Effector memory CD8-positive, alpha-beta T cell (primary cell): ENCODE measurements at places on chromosomes 4 and X.

DNA sequence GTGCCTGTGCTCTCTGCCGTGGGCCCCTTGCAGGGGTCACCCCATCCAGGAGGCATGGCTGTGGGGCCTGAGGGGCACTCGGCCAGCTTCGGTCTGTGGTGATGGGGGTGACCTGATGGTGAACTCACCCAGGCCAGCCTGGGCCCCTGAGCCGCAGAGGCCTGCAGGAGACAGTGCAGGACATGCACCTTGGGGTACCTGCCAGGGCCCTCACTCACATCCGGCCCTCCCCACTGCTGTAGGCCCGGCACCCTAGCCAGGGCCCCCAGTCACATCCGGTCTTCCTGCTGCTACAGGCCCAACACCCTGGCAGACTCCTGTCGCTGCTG lies 7.3 kb downstream of the CFAP99 start:
- DNase-seq = no peak

DNA sequence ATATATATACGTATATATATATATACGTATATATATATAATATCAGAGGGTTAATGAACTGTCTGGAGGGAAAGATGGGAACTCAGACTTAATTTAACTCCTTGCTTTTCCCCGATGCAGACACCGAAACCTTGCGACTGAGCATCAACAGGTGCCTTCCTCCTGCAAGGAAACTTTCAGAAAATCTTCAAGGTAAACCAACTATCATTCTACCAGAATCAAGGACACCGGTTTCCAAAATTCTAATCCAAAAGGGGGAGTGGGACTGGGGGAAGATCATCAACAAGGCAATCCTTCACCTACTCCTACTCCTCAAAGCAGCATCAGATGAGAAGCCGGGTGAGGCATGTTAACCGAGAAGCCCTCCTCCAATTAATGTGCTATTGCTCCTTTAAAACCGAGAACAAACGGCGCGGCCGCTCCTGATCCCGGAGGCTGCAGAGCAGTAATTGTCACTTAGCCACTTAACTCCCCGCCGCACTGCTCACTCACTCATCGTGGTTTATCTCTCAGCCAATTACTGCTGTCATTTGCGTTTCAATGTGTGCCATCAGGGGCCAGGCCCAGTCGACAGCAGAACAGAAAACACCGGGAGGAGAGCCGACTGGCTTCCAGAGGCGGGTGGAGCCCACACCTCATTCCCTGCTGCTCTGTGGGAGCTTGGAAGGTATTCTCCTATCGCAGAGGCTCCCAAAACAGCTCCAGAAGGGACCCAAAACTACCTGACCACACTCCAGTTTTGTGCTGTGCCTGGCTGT lies 61.7 kb downstream of the MAML3 start:
- no peak for DNase-seq

- DNase-seq = no peak
These were observed 242.5 kb upstream of the PRPS2 start for GRCh38 chrX:12548746-12549145.

GRCh38 chr4:170497689-170498088 lies 407.9 kb upstream of the AADAT start:
- DNase-seq = no peak

DNA sequence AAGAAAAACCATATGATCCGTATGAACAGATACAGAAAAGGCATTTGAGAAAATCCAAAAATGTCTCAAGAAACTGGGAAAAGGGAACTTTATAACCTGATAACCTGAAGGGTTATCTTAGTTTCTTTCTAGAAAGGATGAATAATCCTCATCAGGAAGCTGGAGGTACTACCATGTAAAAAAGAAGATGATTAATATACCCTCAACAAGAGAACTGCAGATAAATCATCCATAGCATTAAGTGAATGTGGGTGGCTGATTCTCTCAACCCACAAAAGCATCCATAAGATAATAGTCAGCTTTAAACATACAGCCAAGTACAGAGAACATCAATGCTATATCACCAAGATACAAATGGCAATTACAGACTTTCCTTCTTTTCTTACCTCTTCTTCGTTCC lies 26.4 kb downstream of the ANAPC10 start:
- no peak for DNase-seq

DNA sequence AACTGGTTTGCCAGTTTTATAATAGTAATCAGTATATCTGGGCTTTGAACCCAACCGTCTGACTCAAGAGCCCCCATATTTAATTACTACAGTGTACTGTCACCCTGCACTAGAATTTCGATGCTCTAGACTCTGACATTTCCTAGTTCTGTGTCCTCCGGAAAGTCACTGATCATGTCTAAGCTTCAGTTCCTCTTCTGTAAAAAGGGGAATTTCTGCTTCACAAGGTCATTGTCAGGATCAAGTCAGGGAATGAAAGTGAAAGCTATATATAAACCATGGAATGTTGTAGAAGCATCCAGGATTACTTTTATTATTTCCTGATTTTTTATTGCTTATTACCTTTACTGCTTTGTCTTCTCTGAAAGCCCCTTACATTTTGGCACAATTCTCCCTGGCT lies 4.0 kb upstream of the KCNIP4 start:
- no peak for DNase-seq
